DND-41 (cell line): ENCODE measurements at places on chromosomes 12 and 14.
A peak's percentile ranks its signal among the peaks of the same experiment; 100 is the strongest.

- DNase-seq: no peak
These were observed 29.2 kb upstream of the WSCD2 start for GRCh38 chr12:108099778-108100489.

DNA sequence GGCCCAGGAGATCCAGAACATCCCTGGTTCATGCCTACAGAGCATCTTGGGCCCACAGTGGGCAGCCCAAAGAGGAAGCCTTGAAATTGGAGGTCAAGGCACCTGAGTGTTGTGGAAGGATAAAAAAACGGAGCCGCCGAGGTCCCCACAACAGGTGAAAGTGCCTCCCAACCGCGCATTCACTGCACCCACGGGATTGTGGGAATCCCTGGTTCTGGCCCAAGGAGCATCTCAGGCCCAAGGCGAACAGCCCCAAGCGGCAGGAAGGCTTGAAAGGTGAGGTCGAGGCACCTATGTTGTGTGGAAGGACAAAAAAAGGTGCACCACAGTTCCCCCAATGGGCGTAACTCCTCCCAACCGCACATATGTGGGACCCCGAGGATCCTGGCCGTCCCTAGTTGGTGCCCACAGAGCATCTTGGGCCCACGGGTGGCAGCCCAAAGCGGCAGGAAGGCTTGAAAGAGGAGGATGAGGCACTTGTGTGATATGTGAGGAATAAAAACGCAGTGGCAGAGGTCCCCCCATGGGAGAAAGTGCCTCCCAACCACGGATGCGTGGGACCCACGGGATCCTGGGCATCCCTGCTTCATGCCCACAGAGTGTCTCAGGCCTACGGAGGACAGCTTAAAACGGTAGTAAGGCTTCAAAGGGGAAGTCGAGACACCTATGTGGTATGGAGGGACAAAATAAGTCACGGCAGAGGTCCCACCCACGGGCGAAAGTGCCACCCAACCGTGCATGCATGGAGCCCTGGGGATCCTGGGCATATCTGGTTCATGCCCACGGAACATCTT lies 583.9 kb downstream of the ALG10 start:
- DNase-seq: no peak

DNA sequence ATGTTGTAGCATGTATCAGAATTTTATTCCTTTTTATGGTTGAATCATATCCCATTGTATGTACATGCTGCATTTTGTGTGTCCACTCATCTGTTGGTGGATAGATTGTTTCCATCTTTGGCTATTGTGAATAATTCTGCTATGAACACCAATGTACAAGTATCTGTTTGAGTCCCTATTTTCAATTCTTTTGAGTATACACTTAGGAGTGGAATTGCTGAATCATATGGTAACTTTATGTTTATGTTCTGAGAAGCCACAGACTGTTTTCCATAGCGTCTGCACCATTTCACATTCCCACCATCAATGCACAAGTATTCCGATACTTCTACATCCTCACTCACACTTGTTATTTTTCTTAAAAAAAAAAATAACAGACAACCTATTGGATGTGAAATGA lies 91.5 kb downstream of the ARF6 start:
- DNase-seq: no peak

- peak; percentile 26 for DNase-seq
These were observed 66.8 kb upstream of the GPR68 start for GRCh38 chr14:91311284-91311662.

GRCh38 chr12:118866346-118866745 lies 115.0 kb upstream of the SRRM4 start:
- peak; percentile 32 for DNase-seq

DNA sequence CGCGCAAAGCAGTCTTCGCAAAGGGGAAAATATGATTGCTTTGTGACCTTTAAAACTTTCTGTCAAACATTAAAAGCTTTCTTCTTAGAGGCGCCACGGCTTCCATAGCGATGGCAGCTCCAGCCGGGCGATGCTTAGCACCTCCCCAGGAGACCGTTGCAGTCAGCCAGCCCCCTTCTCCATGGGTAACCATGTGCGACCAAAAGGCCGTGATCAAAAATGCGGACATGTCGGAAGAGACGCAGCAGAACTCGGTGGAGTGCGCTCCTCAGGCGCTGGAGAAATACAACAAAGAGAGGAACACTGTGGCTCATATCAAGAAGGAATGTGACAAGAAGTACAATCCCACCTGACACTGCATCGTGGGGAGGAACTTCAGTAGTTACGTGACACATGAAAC lies 12.7 kb upstream of the STON2 start:
- DNase-seq: no peak

GRCh38 chr14:70009961-70010360 lies 130.7 kb downstream of the SMOC1 start:
- no peak for DNase-seq

- DNase-seq: no peak
These were observed 332 bp upstream of the TBC1D30 start for GRCh38 chr12:64824130-64824499.

- DNase-seq: no peak
These were observed 8.6 kb downstream of the SPTLC2 start for GRCh38 chr14:77607741-77608302.

- no peak for DNase-seq
These were observed 43.6 kb downstream of the RAD51B start for GRCh38 chr14:67863223-67863622.

GRCh38 chr12:93954166-93955112 lies 193.9 kb upstream of the PLXNC1 start:
- no peak for DNase-seq

- no peak for DNase-seq
These were observed 168.2 kb downstream of the SUDS3 start for GRCh38 chr12:118544569-118544968.

DNA sequence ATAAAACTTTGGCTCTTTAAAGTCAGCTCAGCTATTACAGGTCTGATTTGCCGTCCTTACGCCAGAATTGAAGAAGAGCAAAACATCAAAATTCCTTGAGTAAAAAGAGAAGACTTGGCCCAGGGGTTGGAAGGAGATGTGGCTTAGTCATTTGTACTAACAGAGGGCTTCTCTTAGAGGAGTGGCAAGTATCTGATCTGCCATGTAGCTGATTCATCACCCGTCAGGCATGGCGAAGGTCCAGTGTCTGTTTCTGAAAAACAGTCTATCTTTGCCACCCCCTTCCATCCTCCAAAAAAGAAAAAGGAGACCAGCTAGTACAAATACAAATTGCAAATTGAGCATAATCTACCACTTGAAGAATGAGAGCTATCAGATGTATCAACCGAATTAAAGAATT lies 91.9 kb downstream of the RAD52 start:
- DNase-seq: no peak

DNA sequence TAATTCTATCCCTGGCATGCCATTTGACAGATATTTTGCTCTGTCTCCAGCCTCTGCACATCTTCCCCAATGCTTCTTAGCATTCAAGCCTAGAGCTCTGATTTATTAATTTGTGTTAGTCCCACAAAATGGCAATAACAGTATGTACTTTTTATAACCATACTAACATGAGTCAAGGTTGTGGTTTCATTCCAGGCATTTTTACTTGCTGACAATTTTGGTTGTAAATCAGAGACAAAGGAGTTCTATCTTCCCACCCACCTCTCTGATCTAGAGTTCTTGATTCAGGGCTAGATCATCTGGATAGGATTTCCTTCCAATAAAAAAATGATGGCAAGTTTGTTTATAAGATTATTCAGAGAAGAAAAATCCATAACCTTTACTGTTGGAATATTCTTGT lies 18.5 kb upstream of the CISTR start:
- no peak for DNase-seq

- DNase-seq: no peak
These were observed 278.0 kb upstream of the MIS18BP1 start for GRCh38 chr14:45531022-45531421.

GRCh38 chr14:36279306-36280190 lies 40.9 kb downstream of the MBIP start:
- DNase-seq: no peak

GRCh38 chr12:46382408-46382963 lies 9.9 kb upstream of the SLC38A2 start:
- peak; percentile 32 for DNase-seq

DNA sequence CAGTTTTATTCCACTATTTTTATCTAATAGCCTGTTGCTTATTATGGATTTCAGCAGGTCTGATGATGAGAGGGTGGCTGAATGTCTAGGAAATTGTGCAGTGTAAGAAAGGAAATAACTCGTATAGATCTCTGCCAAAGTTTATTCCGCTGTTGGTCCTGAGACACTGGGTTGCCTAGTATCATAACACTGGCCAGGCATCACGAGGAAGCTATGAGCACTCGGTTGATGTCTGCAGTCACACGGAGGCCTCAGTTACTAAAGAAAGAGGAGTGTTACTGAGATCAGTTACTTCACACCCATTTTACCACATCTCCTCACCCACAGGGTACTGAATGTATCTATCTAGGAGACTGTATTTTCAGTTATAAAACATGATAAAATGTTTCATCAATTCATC lies 21.9 kb downstream of the BHLHE41 start:
- DNase-seq: no peak

- DNase-seq: no peak
These were observed 49.2 kb upstream of the DICER1 start for GRCh38 chr14:95206534-95206933.

GRCh38 chr12:57456145-57456700 lies 1.1 kb downstream of the INHBE start:
- DNase-seq: peak; percentile 66

DNA sequence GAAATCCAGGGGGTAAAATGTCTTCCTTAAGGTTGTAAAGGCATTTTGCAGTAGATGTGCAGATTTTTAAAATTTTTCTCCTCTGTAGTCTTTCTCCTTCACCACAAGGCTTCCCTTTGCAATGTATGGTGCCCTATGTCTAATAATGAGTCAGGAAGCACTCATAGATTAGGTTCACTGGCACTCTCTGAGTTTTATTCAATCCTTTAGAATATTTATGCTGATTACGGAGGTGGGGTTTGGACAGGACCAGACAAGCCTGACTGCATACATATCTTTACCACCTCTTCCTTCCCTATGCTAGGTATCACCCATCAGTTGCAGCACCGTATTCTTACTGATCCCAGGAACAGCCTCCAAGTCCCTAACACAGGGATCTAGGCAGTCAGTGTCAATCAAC lies 99.5 kb downstream of the NEDD1 start:
- no peak for DNase-seq

DNA sequence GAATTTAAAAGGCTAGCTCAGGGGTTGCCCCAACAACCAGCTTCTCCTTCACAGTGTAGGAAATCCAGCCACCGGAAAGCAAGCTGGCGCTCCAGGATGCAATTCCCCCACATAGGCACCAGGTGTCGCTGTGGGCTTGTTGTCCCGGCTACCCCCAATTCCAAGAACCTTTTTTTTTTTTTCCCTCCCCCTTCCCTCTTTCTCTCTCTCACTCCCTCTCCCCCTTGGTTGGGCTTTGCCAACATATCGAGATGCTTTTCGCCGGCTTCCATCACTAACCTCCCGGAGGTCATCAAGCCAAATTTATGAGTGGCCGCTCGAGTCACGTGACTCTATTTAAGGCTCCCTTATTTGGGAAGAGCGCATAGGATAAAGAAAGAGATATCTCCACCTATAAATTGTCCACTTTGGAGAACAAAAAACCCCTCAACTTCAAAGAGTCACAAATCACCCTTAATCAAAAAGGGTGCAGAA lies at the start of gene HOXC5:
Gene HOXC5 (plus strand): TSS at position 424 of the 474 bp plus-strand sequence. CDS start 73 bp downstream, outside the sequence.
- DNase-seq: peak; percentile 77

DNA sequence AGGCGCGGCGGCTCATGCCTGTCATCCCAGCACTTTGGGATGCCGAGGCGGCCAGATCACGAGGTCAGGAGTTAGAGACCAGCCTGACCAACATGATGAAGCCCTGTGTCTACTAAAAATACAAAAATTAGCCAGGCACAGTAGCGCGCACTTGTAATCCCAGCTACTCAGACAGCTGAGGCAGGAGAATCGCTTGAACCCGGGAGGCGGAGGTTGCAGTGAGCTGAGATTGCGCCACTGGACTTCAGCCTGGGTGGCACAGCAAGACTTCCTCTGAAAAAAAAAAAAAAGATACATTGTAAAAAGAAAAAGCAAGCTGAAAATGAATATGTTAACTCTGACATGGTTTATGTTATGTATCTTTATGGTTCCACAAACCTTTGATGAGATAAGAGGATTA lies 33.6 kb downstream of the RPGRIP1 start:
- no peak for DNase-seq

GRCh38 chr14:99264691-99265450 lies 7.1 kb downstream of the BCL11B start:
- no peak for DNase-seq

GRCh38 chr12:9708853-9709252 lies 24.0 kb downstream of the CLECL1 start:
- no peak for DNase-seq
